ENCODE measurements at places on chromosomes 4 and X. TPM values are rescaled to one million over a fixed set of nuclear protein-coding genes. Genes with fewer than 3 reads are reported as not detected.

- peak overlapping the region; percentile 95 for H3K27ac ChIP-seq
- H3K27me3 ChIP-seq: peaks cover 15% of the 10 kb centered on the region
- DNase-seq: no peak
- peaks cover 39% of the 10 kb centered on the region for H3K4me1 ChIP-seq
- H3K4me3 ChIP-seq: no peak overlapping the region
These were observed 4.3 kb upstream of the RAPGEF2 start for GRCh38 chr4:159098482-159099127.

- peaks cover 7% of the 10 kb centered on the region for H3K36me3 ChIP-seq
- peak overlapping the region; percentile 73 for H3K4me3 ChIP-seq
- H3K27ac ChIP-seq: no peak overlapping the region
These were observed 1.0 kb downstream of the SHISA3 start for GRCh38 chr4:42398171-42398870.

- peaks cover 13% of the 10 kb centered on the region for H3K4me1 ChIP-seq
- no peaks in the 10 kb centered on the region for H3K27me3 ChIP-seq
- no peak overlapping the region for H3K27ac ChIP-seq
- H3K36me3 ChIP-seq: no peaks in the 10 kb centered on the region
- H3K4me3 ChIP-seq: no peak overlapping the region
- no peak for DNase-seq
These were observed 817.3 kb downstream of the TRIML1 start for GRCh38 chr4:188956566-188956965.

GRCh38 chr4:142960867-142961644 lies 115.0 kb upstream of the INPP4B start:
- H3K27ac ChIP-seq: no peak overlapping the region
- peaks cover 12% of the 10 kb centered on the region for H3K4me1 ChIP-seq
- no peak for DNase-seq
- H3K27me3 ChIP-seq: peaks cover 1% of the 10 kb centered on the region
- no peaks in the 10 kb centered on the region for H3K36me3 ChIP-seq

GRCh38 chrX:150906694-150907093 lies 8.2 kb upstream of the CD99L2 start:
- H3K27me3 ChIP-seq: peaks cover 2% of the 10 kb centered on the region
- no peak for DNase-seq
- no peaks in the 10 kb centered on the region for H3K36me3 ChIP-seq
- no peak overlapping the region for H3K4me3 ChIP-seq
- peaks cover 5% of the 10 kb centered on the region for H3K4me1 ChIP-seq

Gene TRIM75
- total RNA-seq: not detected

DNA sequence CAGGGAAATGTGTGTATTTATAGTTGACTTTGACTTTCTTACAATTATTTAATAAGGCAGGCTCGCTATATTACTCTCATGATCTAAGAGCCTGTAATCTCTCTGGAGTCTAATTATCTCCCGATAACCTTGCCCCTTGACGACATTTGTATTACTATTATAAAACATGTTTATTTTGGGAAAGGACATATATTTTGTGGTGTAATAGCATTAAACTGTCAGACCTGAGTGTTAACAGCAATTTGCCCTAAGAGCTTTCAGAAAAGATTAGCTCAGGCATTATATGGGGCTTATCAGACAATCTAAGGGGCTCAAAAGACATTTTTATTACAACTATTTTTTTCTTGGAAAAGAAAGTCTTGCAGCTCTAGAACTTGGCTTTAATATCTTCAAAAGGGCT lies 427.9 kb upstream of the SLIT2 start:
- H3K27me3 ChIP-seq: no peaks in the 10 kb centered on the region
- no peaks in the 10 kb centered on the region for H3K4me1 ChIP-seq
- no peak for DNase-seq
- no peak overlapping the region for H3K27ac ChIP-seq

Gene RTL5
- 8.5 TPM for total RNA-seq

DNA sequence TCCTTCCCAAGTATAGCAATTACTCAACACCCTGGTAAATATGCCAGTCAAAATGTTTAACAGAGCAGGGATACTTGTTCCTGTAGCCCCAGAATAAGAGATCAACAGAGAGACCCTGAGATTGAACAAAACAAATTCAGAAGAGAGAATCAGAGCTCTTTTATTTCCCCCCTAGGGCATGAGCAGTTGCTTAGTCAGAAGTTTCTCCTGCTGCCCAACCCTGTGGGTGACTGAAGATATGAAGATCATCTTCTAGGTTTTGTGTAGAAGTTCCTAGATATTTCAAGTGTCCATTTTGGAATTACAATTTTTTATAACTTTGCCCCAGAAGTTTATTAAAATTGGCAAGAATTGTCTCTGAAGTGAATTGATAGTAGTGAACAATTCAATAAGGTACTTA lies 59.1 kb upstream of the RXFP1 start:
- no peak overlapping the region for H3K27ac ChIP-seq
- no peak overlapping the region for H3K4me3 ChIP-seq
- DNase-seq: no peak
- peaks cover 2% of the 10 kb centered on the region for H3K27me3 ChIP-seq

Gene ADAMTS3
- total RNA-seq: 7.4 TPM

Gene CYTL1
- not detected for total RNA-seq

DNA sequence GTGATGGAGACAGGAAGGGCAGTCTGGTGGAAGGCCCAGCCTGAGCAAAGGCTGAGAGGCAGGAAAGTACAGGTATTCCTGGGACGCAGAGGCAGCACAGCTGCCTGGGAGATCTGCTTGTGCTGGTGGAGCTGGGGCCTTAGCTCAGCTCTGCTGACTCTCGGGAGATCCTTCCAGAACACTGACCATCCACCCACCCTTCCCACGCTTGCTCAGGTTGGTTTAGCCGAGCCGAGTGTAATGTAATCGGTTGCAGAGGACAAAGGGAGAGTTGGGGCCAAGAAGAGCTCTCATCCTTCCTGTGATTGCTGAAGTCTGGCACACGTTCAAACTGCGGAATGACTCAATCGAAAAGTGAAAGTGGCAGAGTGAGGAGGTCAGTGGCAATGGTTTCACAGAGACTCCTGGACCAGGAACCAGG lies 43.1 kb upstream of the GPR78 start:
- no peaks in the 10 kb centered on the region for H3K36me3 ChIP-seq
- H3K4me3 ChIP-seq: no peak overlapping the region
- no peak for DNase-seq
- H3K27me3 ChIP-seq: no peaks in the 10 kb centered on the region

Gene NR3C2
- total RNA-seq: 0.54 TPM

Gene CT45A5
- total RNA-seq: not detected

- no peak overlapping the region for H3K27ac ChIP-seq
- no peaks in the 10 kb centered on the region for H3K36me3 ChIP-seq
- H3K4me3 ChIP-seq: no peak overlapping the region
- H3K4me1 ChIP-seq: no peaks in the 10 kb centered on the region
- H3K27me3 ChIP-seq: peaks cover 2% of the 10 kb centered on the region
These were observed 202.0 kb downstream of the NR3C2 start for GRCh38 chr4:148240241-148240640.

DNA sequence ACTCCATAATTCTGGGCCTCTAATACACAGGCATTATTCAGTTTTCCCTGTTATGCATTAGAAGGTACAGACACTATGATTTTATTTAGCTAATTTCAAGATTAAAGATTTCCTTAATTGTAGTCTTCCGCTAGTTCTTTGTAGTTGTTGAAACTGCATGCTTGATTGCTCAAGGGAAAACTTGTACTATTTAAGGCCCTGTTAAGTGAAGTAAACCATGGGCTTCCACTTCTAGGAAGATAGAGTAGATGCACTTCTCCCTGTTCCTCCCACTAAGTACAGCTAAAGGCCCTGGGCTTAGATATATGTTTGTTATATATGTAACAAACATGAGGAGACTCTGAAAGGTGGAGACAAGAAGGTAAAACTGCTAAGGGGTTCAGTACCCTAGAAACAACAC lies 215.8 kb upstream of the LEF1 start:
- DNase-seq: no peak
- no peak overlapping the region for H3K4me3 ChIP-seq
- no peaks in the 10 kb centered on the region for H3K36me3 ChIP-seq
- H3K27me3 ChIP-seq: no peaks in the 10 kb centered on the region
- no peak overlapping the region for H3K27ac ChIP-seq

DNA sequence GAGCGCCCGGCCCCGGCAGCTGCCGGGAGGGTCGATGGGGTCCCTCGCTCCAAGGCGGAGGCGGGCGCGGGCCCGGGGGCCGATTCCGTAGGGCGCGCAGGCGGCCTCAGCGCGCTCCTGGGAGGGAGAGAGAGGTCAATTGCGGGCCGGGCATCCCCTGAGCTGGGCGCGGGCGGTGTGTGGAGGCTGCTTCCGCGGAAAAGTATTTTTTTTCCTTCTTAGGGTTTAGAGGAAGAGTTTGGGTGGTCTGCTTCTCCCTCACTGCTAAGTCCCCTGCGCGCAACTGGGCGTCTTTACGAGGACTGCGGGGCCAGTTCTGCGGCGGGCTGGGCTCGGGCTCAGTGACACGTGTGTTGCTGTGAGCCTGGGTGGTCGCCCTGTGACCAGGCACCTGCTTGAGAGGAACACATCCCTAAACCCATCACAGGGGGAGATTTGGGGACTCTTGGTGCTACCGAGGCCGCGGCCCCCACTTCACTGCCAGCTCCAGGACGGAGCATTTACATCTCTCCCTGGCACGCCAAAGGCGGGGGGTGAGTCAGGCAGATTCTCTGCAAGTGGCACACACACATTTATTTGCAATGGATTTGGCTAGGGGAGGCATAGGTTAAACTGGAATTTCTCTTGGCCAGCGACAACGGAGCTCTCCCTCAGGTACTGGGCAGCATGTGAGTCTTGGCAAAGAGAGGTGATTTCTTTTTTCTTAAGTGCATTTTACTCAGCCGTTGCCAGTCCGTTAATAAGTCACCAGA lies 151.2 kb upstream of the SLC4A4 start:
- H3K4me1 ChIP-seq: peaks cover 14% of the 10 kb centered on the region
- peaks cover 13% of the 10 kb centered on the region for H3K27me3 ChIP-seq
- H3K27ac ChIP-seq: no peak overlapping the region
- DNase-seq: peak; percentile 11
- H3K36me3 ChIP-seq: no peaks in the 10 kb centered on the region

DNA sequence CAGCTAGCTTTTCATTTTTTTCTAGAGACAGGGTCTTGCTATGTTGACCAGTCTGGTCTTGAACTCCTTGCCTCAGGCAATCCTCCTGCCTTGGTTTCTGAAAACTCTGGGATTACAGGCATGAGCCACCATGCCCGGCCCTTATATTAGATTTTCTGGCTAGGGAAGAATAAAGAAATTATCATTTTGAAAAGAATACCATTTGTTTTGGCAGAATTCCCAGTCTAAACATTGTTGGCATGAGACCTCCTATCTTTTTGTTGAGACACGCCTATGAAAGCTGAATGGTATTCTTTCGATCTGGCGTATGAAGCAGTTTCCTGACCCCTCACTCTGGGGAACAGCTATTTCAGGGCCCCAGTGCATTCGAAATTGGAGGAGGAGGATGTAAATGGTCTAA lies 107.0 kb downstream of the REPS2 start:
- no peak for DNase-seq
- no peaks in the 10 kb centered on the region for H3K36me3 ChIP-seq
- H3K4me3 ChIP-seq: no peak overlapping the region

- H3K27ac ChIP-seq: no peak overlapping the region
- no peaks in the 10 kb centered on the region for H3K36me3 ChIP-seq
- DNase-seq: no peak
- no peak overlapping the region for H3K4me3 ChIP-seq
These were observed 80.2 kb upstream of the PLAC1 start for GRCh38 chrX:134738445-134738844.

DNA sequence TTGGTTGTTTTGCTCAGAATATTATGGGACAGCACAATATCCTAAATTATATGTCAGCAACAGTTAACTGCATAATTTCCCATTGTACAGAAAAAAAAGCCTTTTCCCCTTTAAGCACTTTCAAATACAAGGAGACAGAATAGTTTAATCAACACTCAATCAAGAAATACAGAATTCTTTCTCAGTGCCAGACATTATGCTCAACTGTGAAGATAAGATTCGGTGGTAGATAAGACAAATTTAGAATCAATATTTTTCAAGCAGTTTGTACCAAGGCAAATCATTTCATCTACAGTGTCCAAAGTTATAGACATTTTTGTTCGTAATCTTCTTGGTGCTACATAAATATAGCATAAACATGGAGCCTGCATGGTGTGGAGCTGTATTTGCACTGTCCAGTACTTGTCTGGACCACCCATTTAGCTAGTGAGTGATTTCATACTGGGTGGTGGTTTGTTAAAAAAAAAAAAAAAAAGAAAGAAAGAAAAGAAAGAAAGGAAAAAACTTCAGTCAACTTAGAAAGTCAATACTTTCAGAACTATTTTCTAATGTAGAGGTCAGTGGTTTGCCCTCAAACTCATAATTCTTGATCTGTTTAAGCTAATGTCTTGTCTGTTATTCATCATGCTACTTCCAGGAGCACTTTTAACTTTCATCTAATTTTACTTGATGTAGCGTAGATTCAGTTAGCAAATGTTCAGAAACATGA lies 522.9 kb downstream of the FAT4 start:
- H3K27ac ChIP-seq: no peak overlapping the region
- peaks cover 3% of the 10 kb centered on the region for H3K4me1 ChIP-seq
- no peaks in the 10 kb centered on the region for H3K27me3 ChIP-seq

GRCh38 chrX:55357236-55357635 lies 92.5 kb upstream of the PAGE3 start:
- H3K27ac ChIP-seq: no peak overlapping the region
- no peak for DNase-seq
- no peak overlapping the region for H3K4me3 ChIP-seq
- peaks cover 3% of the 10 kb centered on the region for H3K27me3 ChIP-seq
- H3K36me3 ChIP-seq: no peaks in the 10 kb centered on the region

DNA sequence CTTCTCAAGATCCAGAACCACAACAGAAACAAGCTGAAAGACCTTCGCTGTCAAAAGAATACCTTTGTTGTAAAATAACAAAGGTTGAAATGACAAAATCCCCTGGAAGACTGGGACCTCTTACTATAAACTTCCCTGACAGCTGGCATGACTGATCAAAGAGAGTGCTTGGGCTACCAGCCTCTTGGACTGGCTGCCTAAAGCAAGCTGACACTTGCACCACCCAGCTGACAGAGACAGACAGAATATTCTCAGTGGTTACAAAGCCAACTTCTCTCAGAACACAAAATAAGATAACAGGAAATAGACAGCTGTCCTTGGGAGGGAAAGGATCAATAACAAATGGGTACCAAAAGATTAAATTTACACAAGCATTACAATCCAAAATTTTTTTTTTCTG lies 241.7 kb upstream of the SPOCK3 start:
- H3K27ac ChIP-seq: no peak overlapping the region
- no peak for DNase-seq
- H3K27me3 ChIP-seq: no peaks in the 10 kb centered on the region
- H3K4me1 ChIP-seq: peaks cover 10% of the 10 kb centered on the region
- no peaks in the 10 kb centered on the region for H3K36me3 ChIP-seq

DNA sequence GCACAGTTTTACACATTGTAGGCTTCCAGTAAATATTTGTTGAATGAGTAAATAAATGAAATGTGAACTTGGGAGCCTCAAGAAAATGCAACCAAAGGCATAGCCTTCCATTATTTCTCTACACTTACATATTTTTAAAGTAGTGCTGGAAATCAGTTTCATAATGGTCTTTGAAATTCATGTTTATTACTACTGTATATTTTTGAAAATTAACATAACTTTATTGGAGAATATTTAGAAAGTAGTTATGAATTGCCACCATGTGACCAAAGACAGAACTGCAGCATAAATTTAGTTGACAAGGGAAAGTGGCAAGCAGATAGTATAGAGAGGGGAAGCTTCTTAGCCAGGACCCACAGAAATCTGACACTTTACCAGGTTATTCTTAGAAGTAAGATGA lies 6.4 kb downstream of the TCEAL8 start:
- no peak for DNase-seq
- H3K27ac ChIP-seq: no peak overlapping the region
- no peak overlapping the region for H3K4me3 ChIP-seq
- H3K27me3 ChIP-seq: no peaks in the 10 kb centered on the region
- H3K4me1 ChIP-seq: peaks cover under 1% of the 10 kb centered on the region

GRCh38 chr4:98932539-98932938 lies 3.6 kb upstream of the EIF4E start:
- no peak for DNase-seq
- no peak overlapping the region for H3K27ac ChIP-seq
- H3K4me1 ChIP-seq: peaks cover 12% of the 10 kb centered on the region
- H3K36me3 ChIP-seq: peaks cover 6% of the 10 kb centered on the region

Data from endothelial cell (in vitro differentiated cells).